ENCODE measurements at places on chromosomes 6 and 20.

GRCh38 chr6:25472306-25472705, 179.7 kb upstream of the SCGN start:
- DNase-seq, result no peak

GRCh38 chr6:125863023-125863422, 72.3 kb downstream of the NCOA7 start:
- DNase-seq, result no peak

DNA sequence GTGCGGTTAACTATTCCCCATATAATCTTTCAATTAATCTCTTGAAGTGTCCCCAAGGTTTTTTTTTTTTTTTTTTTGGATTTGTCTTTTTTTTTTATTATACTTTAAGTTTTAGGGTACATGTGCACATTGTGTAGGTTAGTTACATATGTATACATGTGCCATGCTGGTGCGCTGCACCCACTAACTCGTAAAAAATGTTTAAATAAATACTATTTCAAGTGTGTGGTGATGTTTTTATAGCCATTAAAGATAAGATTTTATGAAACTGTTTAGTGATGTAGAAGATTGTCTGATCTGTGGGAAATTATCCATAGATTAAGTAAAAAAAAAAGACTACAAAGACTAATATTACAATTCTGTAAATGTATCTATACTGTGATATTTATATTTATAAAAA, 12.6 kb upstream of the HLA-DQA1 start:
- DNase-seq, result no peak

DNA sequence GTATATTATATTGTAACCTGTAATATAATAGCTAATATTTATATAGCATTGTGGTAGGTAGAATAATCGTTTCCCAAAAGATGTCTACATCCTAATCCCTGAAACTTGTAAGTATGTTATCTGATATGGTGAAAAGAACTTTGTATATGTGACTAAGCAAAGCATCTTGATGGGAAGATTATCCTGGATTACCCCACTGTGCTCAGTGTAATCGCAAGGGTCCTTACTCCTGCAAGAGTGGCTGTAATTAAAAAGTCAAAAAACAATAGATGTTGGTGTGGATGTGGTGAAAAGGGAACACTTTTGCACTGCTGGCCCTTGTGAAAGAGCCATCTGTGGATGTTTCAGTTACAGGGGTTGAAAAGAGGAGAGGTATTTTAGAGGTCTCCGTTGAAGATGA, 95.2 kb downstream of the EDN1 start:
- no peak for DNase-seq

GRCh38 chr6:12113190-12113577, 101.1 kb downstream of the HIVEP1 start:
- no peak for DNase-seq

DNA sequence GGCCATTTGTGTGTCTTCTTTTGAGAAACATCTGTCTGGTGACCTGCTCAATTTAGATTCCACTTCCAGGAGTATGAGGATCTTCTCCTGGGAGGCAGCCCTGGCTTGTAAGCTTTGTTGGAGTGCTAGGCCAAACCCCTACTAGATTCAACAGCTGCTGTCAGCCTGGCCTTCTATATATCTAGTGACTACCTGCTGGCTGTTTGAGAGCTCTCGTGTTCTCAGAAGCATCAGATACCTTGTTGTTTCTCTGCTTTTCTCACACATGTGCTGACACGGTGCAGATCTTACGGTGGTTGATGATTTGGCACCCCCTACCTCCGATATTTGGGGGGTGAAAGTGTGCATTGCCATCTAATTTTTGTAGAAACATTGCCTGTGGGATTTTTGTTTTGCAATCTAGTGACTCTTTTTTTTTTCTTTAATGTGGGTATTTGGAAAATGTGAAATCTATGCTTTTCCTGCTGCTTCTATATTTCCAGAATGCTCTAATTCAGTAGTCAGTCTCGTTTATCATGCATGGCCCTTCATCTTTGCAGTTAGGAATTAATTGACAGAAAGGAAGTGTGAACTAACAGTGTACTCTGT, 4.7 kb downstream of the CCN2 start:
- no peak for DNase-seq

GRCh38 chr20:62395311-62396242, 8.7 kb downstream of the RPS21 start:
- no peak for DNase-seq

DNA sequence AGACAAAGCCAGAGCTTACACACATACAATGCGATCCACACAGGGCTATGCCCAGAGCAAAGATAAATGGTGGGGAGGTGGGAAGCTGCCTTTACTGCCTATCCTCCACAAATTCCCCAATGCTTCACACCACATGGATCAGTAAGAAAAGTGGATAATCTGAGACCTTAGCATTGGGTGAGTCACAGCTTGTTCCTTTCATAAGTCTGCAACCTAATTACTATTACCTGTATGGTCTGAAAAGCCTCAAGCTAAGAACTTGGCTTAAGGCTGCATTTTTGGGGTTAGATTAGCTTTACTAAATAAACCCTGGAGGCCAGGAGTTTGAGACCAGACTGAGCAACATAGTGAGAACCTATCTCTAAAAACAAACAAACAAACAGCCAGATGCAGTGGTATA, 66.0 kb upstream of the BTBD3 start:
- no peak for DNase-seq

DNA sequence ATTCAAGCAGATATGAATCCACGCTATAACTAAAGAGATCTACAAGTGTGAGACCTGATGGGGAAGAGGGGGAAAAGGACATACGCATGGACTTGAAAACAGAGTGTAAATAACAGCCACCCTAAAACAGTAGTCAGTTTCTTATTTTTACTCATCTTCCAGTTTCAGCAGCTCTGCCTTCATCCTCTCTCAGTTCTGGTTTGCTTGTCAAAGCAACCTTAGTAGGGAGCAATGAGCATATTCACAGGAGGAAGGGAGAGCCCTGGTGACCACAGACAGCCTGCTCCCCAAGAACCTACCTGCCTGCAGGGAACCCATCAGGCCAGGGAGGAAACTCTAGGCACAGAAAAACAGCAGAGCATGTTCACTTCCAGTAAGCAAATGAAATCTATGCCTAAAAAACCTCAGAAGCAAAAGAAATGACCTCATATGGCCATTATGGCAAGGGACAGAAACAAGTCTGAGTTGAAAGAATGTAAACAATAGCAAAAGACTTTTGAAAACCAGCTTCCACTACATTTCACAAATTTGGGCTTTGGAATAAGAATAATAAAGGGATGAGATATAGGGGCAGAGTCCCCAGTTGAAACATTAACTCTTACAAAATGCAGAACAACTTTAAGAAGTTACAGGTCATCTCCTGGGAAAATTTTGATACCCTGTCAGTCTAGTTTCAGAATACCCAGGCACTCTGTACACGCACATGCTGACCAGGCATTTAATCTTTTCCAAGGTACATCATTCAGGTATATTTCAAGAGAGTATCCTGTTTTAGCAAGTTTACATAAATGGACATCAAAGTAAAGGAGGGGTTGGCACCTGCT, 120.8 kb upstream of the BCLAF1 start:
- no peak for DNase-seq

DNA sequence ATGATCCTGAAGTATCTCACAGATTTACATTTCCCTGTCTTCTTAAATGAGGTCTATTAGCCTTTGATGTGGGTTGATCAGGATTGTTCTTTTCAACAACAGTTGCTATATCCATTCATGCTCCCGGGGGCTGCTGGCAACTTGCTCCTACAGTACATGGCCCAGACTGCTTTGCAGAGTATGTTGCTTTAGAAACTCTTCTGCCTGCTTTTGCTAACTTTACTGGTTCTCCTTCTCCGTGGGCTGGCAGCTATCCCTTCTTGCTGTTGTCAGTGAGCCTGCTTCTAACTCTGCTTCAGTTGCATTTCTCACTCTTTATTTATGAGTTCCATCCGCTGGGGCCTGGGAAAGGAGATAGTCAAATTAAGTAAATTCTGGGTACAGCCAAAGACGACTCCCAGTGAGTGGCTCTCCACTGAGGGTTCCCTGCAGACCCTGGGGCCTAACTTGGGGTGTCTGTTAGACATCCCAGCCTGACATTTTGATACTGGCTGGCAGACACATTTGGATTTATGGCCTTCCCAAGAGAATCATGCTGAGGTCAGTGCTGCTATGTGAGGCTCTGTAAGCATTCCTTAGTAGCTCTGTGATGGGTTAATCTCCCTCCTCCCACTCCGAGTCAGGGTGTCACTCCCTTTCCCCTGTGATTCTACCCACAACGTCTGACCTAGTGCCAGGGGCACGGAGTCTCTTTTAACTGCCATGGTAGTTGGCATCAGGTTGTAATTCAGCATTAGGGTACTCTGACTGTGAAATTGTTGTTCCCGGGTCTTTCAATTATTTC, 73.6 kb downstream of the SLX4IP start:
- DNase-seq, result no peak

DNA sequence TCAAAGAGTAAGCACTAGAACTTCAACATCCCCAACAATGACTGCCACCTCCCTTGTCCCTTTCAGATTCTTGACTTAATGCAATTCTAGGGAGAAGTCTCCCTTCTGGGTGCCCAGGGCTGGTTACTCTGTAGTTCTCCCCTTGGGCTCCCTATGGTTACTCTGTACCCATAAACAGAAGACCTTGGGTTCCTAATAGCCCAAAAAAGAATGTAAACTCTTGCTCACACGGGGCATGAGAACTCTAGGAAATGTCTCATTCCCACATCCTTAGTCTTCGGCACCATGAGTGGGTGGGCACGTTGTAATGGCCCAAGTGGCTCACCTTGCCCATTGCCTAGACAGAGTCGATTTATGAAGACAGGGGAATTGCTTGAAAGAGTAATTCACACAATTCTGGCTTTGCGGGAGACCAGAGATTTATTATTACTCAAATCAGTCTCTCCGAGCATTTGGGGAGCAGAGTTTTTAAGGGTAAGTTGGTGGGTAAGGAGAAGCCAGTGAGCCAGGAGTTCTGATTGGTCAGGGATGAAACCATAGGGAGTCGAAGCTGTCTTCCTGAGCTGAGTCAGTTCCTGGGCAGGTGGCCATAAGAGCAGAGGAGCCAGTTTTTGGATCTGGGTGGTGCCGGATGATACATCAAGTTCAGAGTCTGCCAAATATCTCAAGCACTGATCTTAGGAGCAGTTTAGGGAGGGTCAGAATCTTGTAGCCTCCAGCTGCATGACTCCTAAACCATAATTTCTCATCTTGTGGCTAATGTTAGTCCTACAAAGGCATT, 61.2 kb upstream of the SIRPG start:
- DNase-seq, result no peak

DNA sequence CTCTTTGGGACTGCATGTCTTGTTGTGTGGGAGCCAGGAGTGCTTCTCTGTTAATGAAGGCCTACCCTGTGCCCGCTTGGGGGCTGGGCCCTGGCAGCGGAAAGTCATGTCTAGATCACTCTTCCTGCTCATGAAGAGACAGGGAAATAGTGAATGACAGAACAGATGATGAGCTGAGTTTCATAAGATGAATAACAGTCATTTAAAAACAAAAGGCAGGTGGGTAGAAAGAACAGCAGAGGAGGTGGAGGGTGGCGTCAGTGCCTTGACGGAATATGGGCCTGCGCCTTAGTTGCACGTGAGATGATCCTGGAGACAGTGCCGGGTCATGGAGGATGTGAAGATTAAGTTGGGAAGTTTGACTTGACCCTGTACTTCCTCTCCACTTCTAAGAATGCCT, 85.5 kb downstream of the ARID1B start:
- no peak for DNase-seq

- no peak for DNase-seq
Measured at GRCh38 chr6:31911826-31912585, 10.1 kb upstream of the ZBTB12 start.

- DNase-seq, result no peak
Measured at GRCh38 chr6:149861603-149862423, 2.3 kb downstream of the LRP11 start.

- no peak for DNase-seq
Measured at GRCh38 chr20:61311656-61312387, 59.8 kb downstream of the CDH4 start.

- DNase-seq, result no peak
Measured at GRCh38 chr6:5490501-5491069, 229.3 kb downstream of the FARS2 start.

- no peak for DNase-seq
Measured at GRCh38 chr6:112934433-112935327, 587.5 kb downstream of the RFPL4B start.

DNA sequence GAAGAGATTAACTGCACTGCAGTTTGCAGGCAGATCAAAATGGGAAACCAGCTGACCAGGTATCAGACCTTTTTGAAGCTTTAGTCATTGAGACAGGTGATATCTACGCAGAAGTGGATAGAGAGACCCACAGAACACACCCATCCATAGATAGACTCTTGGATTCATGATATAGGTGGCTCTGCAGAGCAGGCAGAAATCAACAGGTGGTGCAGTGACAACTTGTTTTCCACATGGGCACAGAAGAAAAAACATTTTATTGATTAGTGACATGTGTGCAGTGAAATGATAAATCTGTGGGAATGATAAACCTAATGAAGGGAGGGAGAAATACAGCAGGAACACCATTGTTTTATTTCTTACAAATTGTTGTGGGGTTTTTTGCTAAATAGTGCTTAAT, 45.2 kb downstream of the NUDT3 start:
- DNase-seq, result no peak

DNA sequence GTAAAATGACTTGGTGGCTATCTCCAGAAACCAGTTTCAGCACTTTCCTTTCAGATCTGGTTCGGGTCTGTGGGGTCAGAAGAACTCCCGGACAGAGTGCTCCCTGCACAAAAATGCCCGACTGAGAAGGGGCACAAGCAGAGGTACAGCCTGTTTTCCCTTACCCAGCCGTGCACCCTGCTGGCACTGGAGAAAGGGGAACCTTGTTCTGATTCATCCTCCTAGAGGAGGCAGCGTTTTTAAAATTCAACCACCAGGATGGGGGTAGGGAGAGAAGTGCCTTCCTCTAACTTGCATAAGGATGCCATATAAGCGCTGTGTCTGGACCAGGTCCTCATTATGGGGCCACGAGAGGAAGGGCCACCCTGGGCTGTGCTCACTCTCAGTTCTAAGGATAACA, 17.6 kb downstream of the RIMS4 start:
- DNase-seq, result no peak

DNA sequence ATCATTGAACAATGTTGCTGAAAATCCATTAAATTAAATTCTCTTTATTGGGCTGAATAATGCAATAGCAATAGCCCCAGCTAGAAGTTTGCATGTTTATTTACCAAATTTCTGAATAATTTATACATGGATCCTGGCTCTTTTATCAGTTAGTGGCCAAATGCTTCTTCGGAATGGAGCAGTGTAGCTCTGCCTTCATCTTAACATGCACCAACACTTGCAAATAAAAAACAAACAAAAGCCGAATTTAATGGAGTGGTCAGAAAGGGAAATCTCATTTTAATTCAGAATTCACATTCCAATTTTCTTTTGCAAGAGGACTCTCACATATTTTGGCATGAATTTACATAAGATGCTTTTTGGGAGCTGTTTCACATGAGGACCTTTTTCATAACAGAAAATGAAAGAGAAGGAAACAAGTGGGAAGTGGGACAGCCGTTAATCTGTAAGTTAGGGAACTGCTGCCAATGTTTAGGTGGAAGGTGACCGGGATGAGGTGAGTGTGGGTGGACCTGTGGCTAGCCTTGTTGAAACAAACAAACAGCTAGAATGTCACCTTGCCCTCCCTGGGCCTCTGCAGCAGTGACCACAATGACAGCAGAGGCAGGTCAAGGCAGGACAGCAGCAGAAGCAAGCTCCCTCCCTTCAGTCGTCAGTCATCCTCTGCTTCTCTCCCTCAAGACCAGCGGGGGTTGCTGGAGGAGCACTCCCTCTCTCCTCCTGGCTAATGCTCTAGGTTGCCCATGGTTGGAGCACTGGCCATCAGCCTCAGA, 73.2 kb downstream of the INSM1 start:
- no peak for DNase-seq

- DNase-seq, result no peak
Measured at GRCh38 chr6:94089941-94090340, 670.6 kb upstream of the EPHA7 start.
